ENCODE measurements at places on chromosomes 3 and 15. TPM values are rescaled to one million over a fixed set of nuclear protein-coding genes. Genes with fewer than 3 reads are reported as not detected.

DNA sequence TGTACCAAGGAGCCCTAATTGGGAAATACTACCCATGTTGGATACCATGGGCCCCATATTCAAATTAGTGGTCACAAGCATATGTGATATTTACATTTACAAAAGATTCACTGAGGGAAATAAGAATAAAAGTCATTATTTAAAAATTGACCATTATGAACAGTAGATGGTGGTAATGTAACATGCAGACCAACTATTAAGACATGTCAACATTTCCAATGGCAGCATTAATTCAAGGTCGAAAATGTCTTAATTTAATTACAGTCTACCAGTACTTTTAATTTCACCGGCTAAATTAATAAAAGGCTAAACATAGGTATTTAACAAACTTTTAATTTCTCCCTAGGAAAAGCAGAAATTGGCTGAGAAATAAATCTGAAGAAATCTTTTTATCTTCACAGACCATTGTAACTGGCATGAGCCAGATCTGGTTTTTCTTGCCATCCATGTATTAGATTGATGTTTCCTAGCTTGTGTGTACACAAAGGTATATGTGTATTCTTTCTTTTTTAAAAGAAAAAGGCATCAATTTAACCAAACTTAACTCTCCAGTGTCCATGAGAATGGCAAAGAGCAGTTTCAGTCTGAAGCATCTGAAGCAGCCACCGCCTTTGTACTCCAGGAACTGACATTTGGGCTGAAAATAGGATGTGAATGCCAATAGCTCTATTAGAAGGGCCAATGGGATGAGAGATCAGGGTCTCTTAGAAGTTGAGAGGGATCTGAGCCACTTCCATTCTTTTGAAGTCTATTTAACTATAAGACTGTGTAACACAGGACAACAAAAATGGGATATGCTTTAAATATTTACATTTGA lies 26.6 kb downstream of the NEK11 start:
- no peak overlapping the region for H3K27ac ChIP-seq
- no peak for DNase-seq
- no peaks in the 10 kb centered on the region for H3K4me1 ChIP-seq
- H3K27me3 ChIP-seq = no peaks in the 10 kb centered on the region

DNA sequence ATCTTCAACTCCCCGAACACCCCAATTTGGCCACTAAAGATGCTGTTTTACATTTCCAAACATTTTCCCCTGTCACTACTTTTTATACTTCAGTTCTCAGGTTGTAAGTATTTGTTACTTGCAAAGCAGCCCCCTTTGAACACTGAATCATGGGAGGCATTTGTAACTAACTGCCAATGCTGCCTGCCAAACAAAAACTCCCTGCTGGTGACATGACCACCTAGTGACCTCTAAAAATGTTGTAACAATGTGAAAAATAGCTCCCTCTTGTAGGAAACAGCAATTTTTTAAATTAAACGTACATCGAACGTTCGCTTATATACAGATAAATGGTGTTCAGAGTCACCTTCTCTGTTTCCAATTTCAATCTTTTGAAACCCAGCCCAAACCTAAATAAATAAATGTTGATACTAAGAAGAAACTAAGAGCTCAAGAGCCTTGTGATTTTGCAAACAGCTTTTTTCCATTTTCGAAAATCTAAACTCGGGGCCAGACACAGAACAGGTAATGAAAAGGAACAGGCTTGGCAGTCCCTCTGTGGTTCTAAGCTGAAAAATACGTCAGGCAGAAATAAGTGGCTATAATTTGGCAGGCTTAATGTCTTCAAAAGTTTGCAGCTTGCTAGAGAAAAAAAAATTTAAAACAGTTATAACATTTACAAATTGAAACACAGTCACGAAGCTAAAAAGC lies 268.6 kb upstream of the WNT5A start:
- H3K27me3 ChIP-seq = no peaks in the 10 kb centered on the region
- DNase-seq = no peak
- no peaks in the 10 kb centered on the region for H3K4me1 ChIP-seq
- no peak overlapping the region for H3K4me3 ChIP-seq

- no peak for DNase-seq
- H3K27me3 ChIP-seq = no peaks in the 10 kb centered on the region
- no peaks in the 10 kb centered on the region for H3K4me1 ChIP-seq
- H3K27ac ChIP-seq = no peak overlapping the region
Observed at GRCh38 chr15:56523521-56523920, 58.6 kb upstream of the MNS1 start.

GRCh38 chr15:84946772-84947489 lies 34.7 kb upstream of the PDE8A start:
- H3K27me3 ChIP-seq = no peaks in the 10 kb centered on the region
- H3K4me1 ChIP-seq = no peaks in the 10 kb centered on the region
- no peaks in the 10 kb centered on the region for H3K36me3 ChIP-seq
- DNase-seq = no peak
- H3K4me3 ChIP-seq = no peak overlapping the region
- H3K27ac ChIP-seq = no peak overlapping the region

ATP8B4 gene
- 33.7 TPM for total RNA-seq

DNA sequence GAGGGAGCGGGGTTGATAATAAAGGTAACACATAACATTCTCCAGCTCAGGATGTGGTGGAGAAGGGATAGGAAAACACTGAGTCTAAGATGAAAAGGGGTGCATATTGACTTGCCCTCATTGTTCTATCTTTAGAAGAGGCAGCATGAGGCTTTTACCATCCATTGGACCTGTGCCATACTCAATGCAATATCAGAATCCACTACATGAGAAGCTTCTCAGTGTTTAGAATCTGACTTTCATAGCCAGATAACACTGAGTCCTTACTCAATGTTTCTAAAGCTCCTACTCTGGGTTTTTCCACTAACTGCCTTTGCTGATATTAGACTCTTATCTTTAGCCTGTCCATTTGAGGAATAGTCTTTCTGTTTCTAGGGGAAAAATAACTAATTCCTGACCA lies 24.3 kb upstream of the GADL1 start:
- H3K36me3 ChIP-seq = no peaks in the 10 kb centered on the region
- no peak overlapping the region for H3K27ac ChIP-seq
- no peaks in the 10 kb centered on the region for H3K4me1 ChIP-seq
- H3K27me3 ChIP-seq = no peaks in the 10 kb centered on the region

DNA sequence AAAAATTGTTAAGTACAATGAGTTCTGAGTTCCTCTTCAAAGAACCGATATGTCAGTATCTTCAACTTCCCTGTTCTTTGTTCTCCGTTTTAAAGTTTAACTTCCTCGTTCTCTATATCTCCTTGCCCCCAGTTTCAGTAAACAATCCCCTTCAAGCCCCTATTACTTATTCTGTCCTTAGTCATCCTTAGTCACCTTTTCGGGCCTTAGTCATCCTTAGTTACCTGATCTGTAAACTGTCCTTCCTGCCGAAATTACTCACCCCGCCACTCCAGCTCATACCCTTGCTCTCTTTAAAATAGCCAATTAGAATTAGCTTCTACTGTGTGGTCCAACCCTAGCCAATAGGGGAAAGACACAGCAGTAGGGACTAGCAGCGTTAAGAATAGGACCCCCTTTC lies 1165.6 kb downstream of the NSUN3 start:
- no peaks in the 10 kb centered on the region for H3K4me1 ChIP-seq
- no peak for DNase-seq
- no peaks in the 10 kb centered on the region for H3K27me3 ChIP-seq
- H3K4me3 ChIP-seq = no peak overlapping the region
- H3K36me3 ChIP-seq = no peaks in the 10 kb centered on the region

POC1A gene
- total RNA-seq = 2.5 TPM

DNA sequence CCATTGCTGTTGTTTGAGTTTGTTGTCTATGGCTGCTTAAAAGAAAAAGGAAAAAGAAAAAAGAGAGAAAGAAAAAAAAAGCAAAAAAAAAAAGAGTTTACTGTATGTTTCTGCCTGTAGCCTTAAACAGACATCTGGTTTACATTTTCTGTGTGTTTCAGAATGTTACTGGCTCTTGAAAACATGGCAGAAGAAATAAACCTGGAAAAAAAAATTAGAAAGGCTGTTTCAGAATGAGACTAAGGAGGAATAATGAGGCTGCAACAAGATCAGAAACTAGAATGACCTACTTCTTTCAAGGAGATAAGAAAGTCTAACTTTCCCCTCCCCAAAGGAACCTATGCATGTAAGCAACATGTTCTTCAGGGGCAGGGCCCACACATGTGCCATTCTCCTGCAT lies 292.1 kb downstream of the DIPK2A start:
- no peak overlapping the region for H3K4me3 ChIP-seq
- H3K27me3 ChIP-seq = no peaks in the 10 kb centered on the region
- DNase-seq = no peak
- no peak overlapping the region for H3K27ac ChIP-seq
- no peaks in the 10 kb centered on the region for H3K36me3 ChIP-seq

GRCh38 chr3:138938056-138938876 lies 8.7 kb downstream of the FOXL2 start:
- H3K27me3 ChIP-seq = peaks cover 80% of the 10 kb centered on the region
- DNase-seq = no peak
- peaks cover 45% of the 10 kb centered on the region for H3K4me1 ChIP-seq

- no peaks in the 10 kb centered on the region for H3K4me1 ChIP-seq
- DNase-seq = no peak
- H3K4me3 ChIP-seq = no peak overlapping the region
- no peaks in the 10 kb centered on the region for H3K27me3 ChIP-seq
Observed at GRCh38 chr3:170680593-170680992, 94.7 kb upstream of the SLC7A14 start.

DNA sequence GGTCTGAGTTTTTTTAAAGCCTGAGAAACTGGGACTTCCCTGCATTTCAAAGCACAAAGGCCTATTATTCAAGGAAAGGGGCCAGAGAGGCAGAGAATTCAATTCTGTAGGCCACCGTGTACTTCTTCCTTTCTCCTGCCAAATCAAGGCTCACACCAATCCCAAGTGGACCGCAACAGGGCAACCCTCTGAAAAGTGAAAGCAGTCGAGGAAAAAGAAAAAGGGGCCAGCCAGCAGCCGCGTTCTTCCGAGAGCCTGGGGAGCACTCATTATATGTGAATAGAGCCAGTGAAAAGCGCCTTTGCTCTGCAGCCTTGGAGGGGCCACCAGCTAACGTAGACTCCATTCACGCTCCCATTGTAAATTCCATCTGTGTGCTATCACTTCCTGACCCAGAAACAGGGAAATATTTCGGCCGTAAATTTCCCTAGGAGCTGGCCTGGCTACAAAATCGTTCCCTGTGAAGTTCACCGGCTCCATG lies 45.9 kb upstream of the THUMPD3 start:
- H3K4me3 ChIP-seq = no peak overlapping the region
- H3K36me3 ChIP-seq = no peaks in the 10 kb centered on the region
- no peaks in the 10 kb centered on the region for H3K4me1 ChIP-seq
- DNase-seq = no peak
- H3K27me3 ChIP-seq = no peaks in the 10 kb centered on the region

LDHAL6B gene
- not detected for total RNA-seq

TMEM40 gene
- 2.4 TPM for total RNA-seq

- no peak overlapping the region for H3K27ac ChIP-seq
- no peak for DNase-seq
- H3K27me3 ChIP-seq = no peaks in the 10 kb centered on the region
- no peaks in the 10 kb centered on the region for H3K4me1 ChIP-seq
Observed at GRCh38 chr15:97972366-97972765, 11.9 kb downstream of the ARRDC4 start.

DNA sequence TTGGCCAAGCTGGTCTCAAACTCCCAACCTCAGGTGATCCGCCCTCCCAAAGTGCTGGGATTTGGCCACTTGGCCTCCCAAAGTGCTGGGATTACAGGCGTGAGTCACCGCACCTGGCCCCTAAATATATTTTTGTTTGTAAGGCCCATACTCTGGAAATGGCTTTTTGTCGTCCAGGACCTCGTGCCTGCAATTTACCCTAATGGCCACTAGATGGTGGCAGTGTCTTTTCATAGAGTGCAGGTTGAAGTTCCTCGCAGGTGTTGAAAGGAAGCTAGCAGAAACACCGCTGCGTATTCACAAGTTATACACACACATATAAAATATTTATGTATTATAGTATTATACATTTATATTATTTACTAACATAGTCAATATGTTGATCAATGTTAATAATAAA lies 97.2 kb downstream of the LRTM1 start:
- H3K4me1 ChIP-seq = no peaks in the 10 kb centered on the region
- no peaks in the 10 kb centered on the region for H3K27me3 ChIP-seq
- no peaks in the 10 kb centered on the region for H3K36me3 ChIP-seq
- no peak for DNase-seq

- peaks cover 36% of the 10 kb centered on the region for H3K4me1 ChIP-seq
- H3K27ac ChIP-seq = peak overlapping the region; percentile 49
- DNase-seq = peak; percentile 72
- no peaks in the 10 kb centered on the region for H3K27me3 ChIP-seq
- H3K36me3 ChIP-seq = no peaks in the 10 kb centered on the region
- peak overlapping the region; percentile 98 for H3K4me3 ChIP-seq
Observed at GRCh38 chr15:90097475-90097874, 4.8 kb downstream of the IDH2 start.

GRCh38 chr3:139560411-139560810 lies 20.9 kb upstream of the RBP1 start:
- no peak overlapping the region for H3K27ac ChIP-seq
- H3K36me3 ChIP-seq = peaks cover 9% of the 10 kb centered on the region
- H3K4me1 ChIP-seq = no peaks in the 10 kb centered on the region
- H3K27me3 ChIP-seq = no peaks in the 10 kb centered on the region
- H3K4me3 ChIP-seq = no peak overlapping the region

DNA sequence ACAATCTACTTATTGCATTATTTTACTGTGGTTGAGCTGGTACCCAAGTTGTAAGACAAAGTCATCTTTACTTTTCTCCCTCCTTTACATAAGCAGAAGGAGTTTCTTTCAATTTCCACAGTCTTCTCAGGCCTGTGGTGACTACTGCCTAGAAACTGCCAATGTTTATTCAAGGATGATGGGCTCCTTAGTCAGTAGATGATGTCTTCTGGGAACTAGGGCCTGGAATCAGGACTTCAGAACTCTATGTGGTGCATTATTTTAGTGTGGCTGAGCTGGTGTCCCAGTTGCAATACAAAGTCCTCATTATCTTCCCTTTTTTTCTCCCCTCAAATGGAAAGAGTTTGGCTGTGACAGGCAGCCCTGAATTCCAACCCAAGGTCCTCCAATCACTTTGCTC lies 1762.5 kb downstream of the SI start:
- H3K36me3 ChIP-seq = no peaks in the 10 kb centered on the region
- H3K27ac ChIP-seq = no peak overlapping the region
- no peaks in the 10 kb centered on the region for H3K27me3 ChIP-seq
- H3K4me1 ChIP-seq = no peaks in the 10 kb centered on the region

NR1I2 gene
- total RNA-seq = 0.42 TPM

GRCh38 chr3:135325096-135325495 lies 530.0 kb downstream of the EPHB1 start:
- no peak for DNase-seq
- no peak overlapping the region for H3K4me3 ChIP-seq
- H3K27ac ChIP-seq = no peak overlapping the region
- H3K4me1 ChIP-seq = no peaks in the 10 kb centered on the region
- no peaks in the 10 kb centered on the region for H3K36me3 ChIP-seq

GRCh38 chr3:66392512-66392911 lies 108.3 kb downstream of the LRIG1 start:
- H3K36me3 ChIP-seq = peaks cover 54% of the 10 kb centered on the region
- peaks cover 34% of the 10 kb centered on the region for H3K4me1 ChIP-seq
- H3K4me3 ChIP-seq = no peak overlapping the region
- no peak for DNase-seq

- no peak overlapping the region for H3K4me3 ChIP-seq
- H3K36me3 ChIP-seq = no peaks in the 10 kb centered on the region
- H3K27ac ChIP-seq = no peak overlapping the region
- no peaks in the 10 kb centered on the region for H3K27me3 ChIP-seq
- no peaks in the 10 kb centered on the region for H3K4me1 ChIP-seq
Observed at GRCh38 chr3:34175636-34176176, 377.3 kb downstream of the PDCD6IP start.

AMOTL2 gene
- 74.0 TPM for total RNA-seq

ST8SIA2 gene
- total RNA-seq = not detected

GRCh38 chr3:21544076-21544462 lies 206.9 kb downstream of the ZNF385D start:
- no peaks in the 10 kb centered on the region for H3K4me1 ChIP-seq
- no peak for DNase-seq
- H3K27ac ChIP-seq = no peak overlapping the region
- no peaks in the 10 kb centered on the region for H3K36me3 ChIP-seq
- no peak overlapping the region for H3K4me3 ChIP-seq
